T-helper 9 cell (primary cell): ENCODE measurements at places on chromosomes 2 and 18.

GRCh38 chr18:25121442-25121841, 230.5 kb downstream of the ZNF521 start:
- DNase-seq: no peak

- no peak for DNase-seq
These were observed 133.7 kb downstream of the MSH2 start for GRCh38 chr2:47536696-47537095.

DNA sequence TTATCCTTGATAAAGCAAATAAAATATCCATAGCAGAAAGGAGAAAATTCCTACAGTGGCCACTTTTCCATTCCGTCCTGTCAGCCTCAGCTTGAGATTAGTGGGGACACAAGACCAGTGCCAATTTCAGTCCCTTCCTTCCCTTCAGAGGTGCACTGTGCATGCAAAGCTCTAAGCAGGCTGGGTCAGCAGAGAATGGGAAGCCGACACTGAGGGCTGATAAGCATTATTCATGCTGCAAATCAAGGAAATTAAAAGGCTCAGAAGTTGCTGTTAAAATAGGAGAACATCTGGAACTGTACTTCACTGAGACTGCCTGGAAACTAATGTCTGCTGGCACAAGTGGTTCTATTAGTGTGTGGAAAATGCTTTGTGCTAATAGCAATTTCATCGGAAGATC, 534.3 kb downstream of the ADCYAP1 start:
- DNase-seq: no peak

DNA sequence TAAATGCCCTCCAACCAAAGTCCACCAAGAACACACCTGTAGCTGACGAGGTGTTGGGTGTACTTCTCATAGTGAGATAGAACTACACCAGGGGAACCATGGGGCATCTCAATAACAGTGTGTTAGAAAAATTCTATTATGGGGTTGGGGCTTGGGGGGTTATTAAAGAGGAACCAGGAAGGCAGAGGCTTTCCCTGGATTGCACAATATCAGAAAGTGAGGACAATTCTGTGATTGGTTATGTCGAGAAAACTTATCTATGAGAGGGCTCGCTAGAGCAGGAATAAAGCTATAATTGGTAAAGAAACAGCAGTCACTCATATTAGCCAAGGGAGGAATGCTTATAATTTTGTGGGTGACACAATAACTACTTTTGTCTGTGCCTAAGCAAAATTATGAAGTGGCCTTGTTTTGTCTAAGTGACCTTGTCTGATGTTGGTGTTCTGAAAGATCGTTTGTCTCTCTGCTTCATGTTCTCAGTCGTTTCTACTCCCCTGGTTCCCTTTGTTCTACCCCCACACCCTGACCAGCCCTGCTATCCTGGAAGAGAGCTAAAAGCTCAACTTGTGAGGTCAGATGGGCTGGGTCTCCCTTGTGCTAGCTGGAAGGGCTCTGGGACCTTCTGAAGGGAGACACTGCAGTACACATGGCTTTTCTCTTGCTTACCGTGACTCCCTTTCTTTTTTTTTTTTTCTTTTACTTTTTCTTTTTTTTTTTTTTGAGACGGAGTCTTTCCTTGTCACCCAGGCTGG, 21.6 kb upstream of the INO80C start:
- DNase-seq: no peak

GRCh38 chr2:162063281-162063680, 10.7 kb downstream of the DPP4 start:
- DNase-seq: no peak

- DNase-seq: no peak
These were observed 72.8 kb upstream of the YPEL5 start for GRCh38 chr2:30074023-30074422.

DNA sequence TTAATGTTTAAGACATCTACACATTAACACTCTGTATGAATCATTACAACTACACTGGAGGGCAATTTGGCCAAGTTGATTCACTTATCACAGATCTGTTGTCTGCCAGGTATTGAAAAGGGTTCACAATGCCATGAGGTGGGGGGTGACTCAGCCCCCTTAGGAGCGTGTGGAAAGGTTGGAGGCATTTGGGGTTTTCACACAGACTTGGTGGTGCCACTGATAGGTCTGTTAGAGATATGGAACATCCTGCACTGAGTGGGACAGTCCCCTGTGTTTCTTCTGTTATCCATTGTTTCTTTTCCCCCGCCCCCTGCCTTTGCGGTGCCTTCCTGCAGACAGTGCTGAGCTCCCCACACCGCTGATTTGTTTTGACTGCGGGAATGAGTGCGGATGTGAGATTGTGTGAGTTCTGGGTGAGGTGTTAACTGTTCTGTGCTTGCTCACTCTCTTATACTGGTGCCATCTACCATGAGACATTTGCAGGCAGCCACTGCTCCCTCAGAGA, 9.3 kb upstream of the TSN start:
- no peak for DNase-seq

- DNase-seq: peak; percentile 33
These were observed 652 bp downstream of the ITPRID2 start for GRCh38 chr2:181891966-181892798.

- DNase-seq: no peak
These were observed 94.1 kb upstream of the RFX8 start for GRCh38 chr2:101568969-101569368.

DNA sequence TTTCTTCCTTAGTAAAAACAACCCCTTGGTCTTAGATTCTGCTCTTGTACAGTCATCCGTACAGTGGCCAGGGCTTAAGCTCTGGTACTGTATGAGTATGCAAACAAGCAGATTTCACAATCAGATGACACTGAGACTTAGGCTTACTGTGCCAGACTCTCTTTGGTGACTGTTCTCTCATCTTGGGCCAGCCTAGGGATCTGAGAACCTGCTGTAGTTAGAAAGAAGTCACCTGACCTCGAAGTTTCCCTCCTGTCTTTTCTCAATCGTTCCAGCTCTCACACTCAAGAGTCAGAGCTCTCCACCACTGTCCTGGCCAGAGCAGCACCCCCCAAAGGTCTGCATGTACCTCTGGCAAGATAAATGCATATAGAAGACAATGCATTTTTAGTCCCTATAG, 63.2 kb downstream of the ZEB2 start:
- DNase-seq: no peak

DNA sequence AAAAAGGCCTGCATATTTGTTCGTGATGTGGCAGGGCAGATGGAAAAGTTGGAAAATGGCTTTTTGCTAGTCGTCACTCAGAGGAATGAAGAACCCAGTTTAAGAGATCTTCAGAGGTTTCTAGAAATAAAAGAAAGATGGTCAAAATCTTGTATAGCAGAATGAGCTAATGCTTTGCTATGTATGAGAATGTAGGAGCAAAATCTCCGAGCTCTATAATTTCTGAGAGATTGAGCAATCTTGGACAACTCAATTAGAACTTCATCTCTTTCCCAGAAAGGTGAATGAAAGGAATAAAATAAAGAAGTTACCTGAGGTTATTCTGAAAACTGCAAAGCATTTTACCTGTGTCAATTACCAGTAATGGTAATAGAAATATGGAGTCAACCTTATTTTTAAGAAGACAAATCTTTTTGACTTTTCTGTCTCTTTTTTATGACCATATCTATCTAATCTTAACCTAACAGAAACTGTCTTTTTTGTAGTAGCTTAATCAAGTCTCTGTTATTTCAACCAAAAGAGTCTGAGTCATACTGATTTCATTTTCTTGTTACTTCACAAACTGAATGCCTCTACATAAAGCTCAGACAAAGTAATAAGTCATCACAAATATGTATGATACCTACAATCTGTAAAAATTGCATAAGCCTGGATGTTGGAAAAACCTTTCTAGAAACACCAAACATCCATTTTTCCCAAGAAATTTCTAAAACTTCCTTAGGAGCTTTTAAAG, 32.5 kb downstream of the CCDC68 start:
- DNase-seq: no peak

- DNase-seq: no peak
These were observed 20.7 kb downstream of the B3GNT2 start for GRCh38 chr2:62216616-62217015.

DNA sequence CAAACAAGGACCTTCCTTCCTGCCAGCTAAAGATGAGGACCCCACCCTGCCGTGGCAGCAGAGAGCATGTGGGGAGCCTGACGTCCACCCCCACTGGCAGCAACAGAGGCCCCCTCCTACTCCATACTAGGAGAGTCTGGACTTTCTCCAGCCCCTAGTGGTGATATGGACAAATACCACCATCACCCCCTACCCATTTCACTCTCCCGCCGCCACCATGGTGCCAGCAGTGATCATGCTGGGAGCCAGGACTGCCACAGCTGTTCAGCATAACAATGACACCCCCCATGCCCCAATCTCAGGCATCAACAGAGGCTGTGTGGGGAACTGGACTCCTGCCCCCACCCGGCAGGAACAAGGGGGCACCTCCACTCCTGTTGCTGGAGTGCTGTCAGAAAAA, 42.7 kb upstream of the ATP9B start:
- no peak for DNase-seq

- no peak for DNase-seq
These were observed 11.0 kb upstream of the DCDC2C start for GRCh38 chr2:3692375-3692774.

DNA sequence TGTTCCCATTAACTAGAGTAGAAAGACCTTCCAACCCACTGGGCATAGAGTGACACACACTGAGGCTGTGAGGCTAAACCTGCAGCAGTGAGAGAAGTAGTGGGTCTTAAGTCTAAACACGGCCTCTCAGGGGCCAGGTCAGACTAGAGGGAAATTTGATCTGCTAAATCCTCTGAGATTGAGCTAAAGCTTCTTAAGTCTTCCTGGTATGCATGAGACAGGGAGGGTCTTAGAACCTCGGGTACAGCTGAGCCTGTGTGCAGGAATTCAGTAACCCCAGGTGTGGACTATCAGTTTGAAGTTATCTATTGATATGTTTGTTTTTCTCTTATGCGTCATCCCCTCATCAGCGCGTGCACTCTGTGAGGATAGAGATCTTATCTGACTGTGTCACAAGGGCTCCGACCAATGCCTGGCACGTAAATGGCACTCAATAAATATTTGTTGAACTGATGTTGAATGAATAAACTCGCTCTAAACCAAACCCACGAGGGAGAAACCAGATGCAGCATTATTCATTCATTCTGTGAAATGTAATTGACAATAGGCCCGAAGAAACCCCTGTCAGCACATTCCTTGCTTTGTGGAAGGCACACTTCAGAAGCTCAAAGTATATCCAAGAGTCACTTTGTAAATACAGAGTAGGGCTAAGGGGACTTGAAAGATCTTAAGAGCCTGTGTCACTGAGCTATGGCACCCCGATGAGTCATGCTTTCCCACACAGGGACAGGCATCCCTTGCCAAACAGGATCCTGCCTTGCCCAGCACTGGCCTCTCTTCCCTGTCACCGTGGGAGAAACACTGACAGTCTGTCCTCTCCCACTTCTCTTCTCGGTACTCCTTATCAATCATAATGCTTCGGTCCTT, 21.7 kb upstream of the RAB10 start:
- DNase-seq: no peak

GRCh38 chr2:144519934-144520731, at the start of gene ZEB2:
Gene ZEB2, minus strand, starts transcription at chr2:144520119. Its CDS starts 2,769 bp downstream, at chr2:144517350.
- DNase-seq: no peak

DNA sequence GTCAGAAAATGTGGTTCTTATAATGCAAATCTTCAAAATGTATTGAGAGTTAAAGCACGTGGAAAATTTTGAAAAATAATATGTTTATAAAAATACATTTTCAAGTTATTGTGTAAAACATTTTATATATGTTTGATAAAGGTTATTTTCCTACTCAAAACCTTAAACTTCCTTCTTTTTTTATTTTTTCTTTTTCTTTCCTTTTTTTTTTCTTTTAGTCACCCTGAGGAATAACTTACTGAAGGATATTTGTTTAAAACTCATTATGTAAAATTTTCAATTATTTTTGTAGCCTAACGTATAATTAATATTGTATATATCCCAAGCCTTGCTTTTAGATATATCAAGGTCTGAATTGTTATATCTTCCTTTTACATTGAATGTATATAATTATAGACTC, 346.8 kb upstream of the GYPC start:
- no peak for DNase-seq

- no peak for DNase-seq
These were observed 67.6 kb upstream of the STAT1 start for GRCh38 chr2:191081411-191082155.

DNA sequence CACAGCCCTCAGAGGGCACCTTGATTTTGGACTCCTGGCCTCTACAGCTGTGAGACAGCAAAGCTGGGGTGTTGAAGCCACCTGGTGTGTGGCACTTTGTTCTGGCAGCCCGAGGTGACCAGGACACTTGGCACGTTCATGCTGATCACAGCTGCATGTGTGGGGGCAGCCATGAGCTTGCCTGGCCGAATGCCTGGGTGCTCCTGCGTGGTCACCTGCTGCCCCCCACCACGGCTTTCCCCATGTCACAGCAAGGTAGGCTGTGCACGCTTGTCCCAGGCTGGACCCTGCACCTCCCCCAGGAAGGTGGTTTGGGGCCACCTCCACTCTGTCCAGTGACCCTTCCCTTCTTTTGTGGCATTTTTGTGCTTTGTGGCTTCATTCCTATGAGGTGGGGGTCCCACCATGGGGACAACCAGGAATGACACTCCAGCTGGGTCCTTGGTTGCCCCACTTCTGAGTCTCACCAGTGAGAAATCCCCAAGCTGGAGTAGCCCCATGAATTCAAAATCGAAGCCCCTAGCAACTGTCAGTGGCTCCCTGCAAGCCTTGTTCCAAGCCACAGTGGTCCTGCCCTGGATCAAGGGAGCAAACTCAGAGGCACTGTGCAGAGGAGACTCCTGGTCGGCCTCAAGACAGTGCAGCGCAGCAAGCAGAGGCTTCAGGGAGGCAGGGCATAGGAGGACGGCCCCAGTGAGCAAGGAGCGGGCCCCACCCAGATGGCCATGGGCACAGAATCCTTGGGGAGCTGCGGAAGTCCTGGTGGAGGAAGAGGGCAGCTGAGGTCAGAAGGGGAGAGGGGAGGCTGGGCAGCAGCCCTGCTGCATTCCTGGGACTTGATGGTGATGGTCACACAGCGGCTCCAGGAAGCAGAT, 121.4 kb upstream of the HS6ST1 start:
- no peak for DNase-seq

GRCh38 chr18:60962625-60963024, 370.6 kb upstream of the CDH20 start:
- no peak for DNase-seq

GRCh38 chr2:74767618-74768017, 66.3 kb upstream of the HK2 start:
- no peak for DNase-seq
